Activated T-helper 1 cell treated with Interleukin-2 at 50 U/mL for 16 hours (primary cell): ENCODE measurements at places on chromosomes 13 and 19.
A peak's percentile ranks its signal among the peaks of the same experiment; 100 is the strongest.

- DNase-seq, result no peak
These were observed 8.3 kb downstream of the ZNF160 start for GRCh38 chr19:53094754-53095575.

GRCh38 chr13:30837227-30838159 is 68.6 kb upstream of the MEDAG start:
- DNase-seq, result no peak

GRCh38 chr13:76853481-76853880 is 32.7 kb downstream of the KCTD12 start:
- DNase-seq, result no peak

- DNase-seq, result no peak
These were observed 23.9 kb upstream of the CXCL17 start for GRCh38 chr19:42466521-42467182.

GRCh38 chr13:21957833-21958232 is 287.0 kb downstream of the FGF9 start:
- no peak for DNase-seq

- no peak for DNase-seq
These were observed at the start of gene KCTD15 for GRCh38 chr19:33796164-33796875. Gene KCTD15 (plus strand): TSS chr19:33796870. CDS start chr19:33800455, 3,585 bp downstream.

GRCh38 chr13:47774671-47774994 is 226.4 kb downstream of the SUCLA2 start:
- DNase-seq, result no peak

DNA sequence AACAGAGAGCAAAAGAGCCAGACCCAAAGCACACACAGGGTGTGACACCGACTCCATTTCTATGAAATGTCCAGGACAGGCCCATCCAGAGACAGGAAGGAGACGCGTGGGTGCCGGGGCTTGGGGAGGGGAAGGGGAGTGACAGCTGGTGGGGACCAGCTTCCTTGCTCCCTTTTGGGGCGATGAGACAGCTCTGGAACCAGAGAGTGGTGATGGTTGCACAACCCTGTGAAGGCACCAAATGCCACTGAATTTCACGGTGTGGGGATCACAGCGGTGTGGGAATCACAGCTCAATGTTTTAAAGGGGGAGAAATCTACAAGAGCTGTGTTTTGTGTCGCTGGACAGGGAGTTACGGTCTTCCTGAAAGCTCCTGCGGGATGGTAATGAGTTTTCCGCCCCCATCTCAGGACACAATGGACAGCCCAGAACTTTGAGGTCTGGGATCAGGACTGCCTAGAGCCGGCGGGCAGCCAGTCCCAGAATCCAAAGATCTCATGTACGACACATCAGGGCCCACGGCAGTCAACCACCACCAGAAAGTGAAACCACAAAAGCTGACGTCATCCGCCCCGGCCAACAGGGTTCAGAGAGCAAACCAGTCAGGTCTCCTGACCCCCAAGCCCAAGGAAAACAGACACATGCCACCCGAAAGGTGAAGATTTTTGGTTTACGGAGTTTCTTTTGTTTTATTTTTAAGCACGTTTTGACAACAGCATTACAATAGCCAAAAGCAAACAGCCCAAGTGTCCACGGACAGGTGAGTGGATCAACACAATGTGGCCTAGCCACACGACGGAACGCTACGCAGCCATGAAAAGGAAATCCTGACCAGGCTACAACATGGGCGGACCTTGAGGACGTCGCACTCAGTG is 7.3 kb downstream of the SGTA start:
- DNase-seq, result peak; percentile 31

DNA sequence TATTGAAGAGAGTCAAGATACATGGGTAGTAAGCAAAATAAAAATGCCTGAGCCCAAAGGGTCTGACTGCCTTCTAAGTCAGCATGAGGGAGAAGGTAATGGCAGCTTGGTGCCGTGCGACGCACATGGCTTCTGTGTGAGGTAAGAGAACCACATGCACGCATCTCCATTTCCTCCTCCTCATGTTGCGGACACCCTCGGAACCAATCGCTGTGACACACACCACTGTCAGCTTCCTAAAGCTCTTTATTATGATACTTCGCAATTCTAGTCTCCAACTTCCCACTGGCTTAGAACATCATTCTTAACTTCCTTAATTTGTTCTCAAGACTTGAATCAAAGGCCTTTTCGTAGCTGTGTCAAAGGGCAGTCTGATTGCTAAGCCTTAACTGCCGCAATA is 170.1 kb downstream of the OXGR1 start:
- DNase-seq, result no peak

GRCh38 chr13:90526711-90527110 is 820.8 kb upstream of the MIR17HG start:
- DNase-seq, result no peak

GRCh38 chr13:101623470-101624209 is 171.2 kb downstream of the ITGBL1 start:
- no peak for DNase-seq

DNA sequence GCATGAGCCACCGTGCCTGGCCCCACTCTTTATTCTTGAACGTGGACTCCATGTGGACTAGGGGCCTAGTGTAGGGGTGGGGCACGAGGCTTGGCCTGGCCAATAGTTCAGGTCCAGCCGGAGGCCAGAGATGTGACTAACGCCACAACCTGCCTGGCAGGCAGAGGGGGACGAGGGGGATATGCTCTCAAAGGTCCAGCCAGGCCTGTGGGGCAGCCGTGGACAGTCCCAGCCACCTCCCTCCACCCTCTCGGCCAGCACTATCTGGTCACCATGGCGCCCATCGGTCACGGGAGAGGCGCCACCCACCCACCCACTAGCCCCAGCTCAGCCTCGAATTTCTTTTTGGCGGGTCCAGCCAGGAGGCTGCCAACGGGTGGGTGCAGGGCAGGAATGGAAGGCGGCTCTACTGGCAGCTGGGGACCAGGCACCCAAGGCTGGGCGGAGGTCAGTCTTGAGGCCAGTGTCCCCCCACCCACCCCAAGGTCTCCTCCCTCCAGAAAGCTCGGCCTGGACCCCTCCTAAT is 2.2 kb upstream of the CERS1 start:
- DNase-seq, result no peak

- DNase-seq, result no peak
These were observed 188.9 kb downstream of the ZIC5 start for GRCh38 chr13:99782669-99783068.

DNA sequence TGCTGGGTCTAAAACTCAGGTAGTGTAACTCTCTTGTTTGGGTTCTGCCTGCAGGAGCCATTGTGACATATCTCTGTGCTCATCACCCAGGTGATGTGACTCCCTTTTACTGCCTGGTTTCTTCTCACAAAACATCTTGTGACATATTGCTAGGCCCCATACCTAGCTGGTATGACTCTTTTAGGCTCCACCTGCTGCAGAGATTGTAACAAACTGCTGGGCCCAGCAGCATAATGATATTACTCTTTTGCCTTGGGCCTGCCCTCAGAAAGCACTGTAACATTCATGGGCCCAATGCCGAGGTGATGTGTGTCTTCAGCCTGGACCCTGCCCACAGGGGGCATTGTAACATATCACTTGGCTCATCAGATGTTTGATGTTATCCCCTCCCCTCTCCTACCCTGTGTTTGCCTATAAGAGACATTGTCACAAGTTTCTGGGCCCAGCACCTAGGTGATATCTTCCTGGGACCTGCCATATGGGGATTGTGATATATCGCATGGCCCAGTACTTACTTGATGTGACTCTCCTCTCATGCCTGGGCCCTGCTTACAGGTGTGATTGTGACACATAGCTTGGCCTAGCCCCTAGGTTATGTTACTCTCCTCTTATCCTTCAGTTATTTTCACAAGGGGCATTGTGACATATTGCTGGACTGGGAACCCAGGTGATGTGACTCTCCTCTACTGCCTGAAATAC is 18.0 kb upstream of the ZNF681 start:
- no peak for DNase-seq

GRCh38 chr19:17335575-17335974 is 920 bp upstream of the ANO8 start:
- no peak for DNase-seq

DNA sequence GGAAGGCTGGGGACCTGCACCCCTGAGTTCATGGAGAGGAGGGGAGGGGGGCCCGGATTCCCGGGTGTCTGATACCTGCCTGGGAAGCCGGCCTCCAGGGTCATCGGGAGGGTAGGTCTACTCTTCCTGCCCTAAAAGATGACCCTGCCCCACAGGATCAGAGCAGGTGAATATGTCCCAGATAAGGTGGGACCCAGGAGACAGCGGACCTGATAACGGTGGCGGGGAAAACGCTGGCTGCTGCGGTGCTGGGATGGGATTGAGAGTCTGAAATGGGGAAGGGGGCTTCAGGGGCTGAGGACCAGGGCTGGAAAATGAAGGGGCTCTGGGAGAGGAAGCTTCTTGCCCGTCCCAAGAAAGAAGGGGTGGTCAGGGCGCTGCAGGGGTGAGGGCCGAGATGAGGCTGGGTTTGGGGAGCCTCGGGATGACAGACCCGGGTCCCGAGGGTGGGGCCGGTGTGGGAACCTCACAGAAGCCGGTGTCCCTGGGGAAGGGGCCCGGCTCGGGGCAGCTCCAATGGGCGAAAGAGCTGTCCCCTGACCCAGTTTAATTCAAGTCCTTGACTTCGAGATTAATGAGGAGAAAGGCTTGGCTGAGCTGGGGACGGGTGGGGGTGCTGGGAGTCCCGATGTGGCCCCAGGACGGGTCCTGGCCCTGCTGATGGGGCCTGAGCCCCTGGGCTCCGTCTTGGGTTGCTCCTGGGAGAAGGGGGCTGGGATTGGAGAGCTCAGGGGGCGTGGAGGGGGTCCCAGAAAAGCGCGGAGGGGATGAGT is 823 bp downstream of the TTYH1 start:
- no peak for DNase-seq

DNA sequence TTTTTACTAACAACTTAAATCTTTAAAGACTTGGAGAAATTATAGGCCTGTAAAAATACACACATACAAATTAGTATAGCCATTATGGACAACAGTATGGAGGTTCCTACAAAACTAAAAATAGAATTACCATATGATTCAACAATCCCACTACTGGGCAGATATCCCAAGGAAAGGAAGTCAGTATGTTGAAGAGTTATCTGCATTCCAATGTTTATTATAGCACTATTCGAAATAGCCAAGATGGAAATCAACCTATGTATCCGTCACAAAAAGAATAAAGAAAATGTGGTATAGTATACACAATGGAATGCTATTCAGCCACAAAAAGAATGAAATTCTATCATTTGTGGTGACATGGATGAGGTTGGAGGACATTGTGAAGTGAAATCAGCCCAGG is 37.2 kb downstream of the SLITRK1 start:
- DNase-seq, result no peak

GRCh38 chr13:109454167-109454917 is 332.0 kb downstream of the IRS2 start:
- no peak for DNase-seq

- no peak for DNase-seq
These were observed 2062.1 kb downstream of the PCDH9 start for GRCh38 chr13:65168026-65168425.

GRCh38 chr19:35644987-35645679 is 3.0 kb upstream of the COX6B1 start:
- peak; percentile 48 for DNase-seq

GRCh38 chr13:36668316-36668715 is 5.5 kb upstream of the SERTM1 start:
- DNase-seq, result no peak

- DNase-seq, result no peak
These were observed 187.2 kb upstream of the SOX1 start for GRCh38 chr13:111879719-111880118.

- DNase-seq, result no peak
These were observed 67.9 kb downstream of the NDFIP2 start for GRCh38 chr13:79548902-79549301.

- DNase-seq, result no peak
These were observed 39.9 kb downstream of the ZNF611 start for GRCh38 chr19:52694921-52695320.

DNA sequence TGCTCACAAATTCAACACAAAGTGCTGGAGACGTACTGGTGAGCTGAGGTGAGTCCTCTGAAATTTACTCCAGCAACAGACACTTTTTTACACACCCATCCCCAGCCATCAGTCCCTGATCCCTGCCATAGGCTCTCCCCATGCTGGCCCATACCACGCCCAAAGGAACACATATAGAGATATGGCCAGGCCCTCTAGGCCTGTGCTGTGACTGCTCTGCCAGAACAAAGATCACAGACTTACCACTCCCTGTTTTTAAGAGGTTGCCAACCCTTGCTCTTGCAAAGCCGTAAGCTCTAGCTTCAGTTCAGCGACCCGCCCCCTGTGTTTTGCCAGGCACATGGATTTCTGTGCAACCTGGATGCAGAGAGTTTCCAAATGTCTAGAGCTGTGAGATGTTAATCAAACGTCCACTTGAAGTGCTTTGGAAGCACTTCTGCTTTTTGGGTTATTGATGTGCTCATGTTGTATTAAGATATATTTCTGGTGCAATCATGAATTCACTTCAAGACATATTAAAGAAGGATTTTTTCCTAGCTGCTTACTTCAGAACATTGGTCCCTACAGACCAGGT is 59.7 kb downstream of the DLEU7 start:
- no peak for DNase-seq

GRCh38 chr13:43041369-43041921 is 18.1 kb downstream of the DNAJC15 start:
- DNase-seq, result no peak

DNA sequence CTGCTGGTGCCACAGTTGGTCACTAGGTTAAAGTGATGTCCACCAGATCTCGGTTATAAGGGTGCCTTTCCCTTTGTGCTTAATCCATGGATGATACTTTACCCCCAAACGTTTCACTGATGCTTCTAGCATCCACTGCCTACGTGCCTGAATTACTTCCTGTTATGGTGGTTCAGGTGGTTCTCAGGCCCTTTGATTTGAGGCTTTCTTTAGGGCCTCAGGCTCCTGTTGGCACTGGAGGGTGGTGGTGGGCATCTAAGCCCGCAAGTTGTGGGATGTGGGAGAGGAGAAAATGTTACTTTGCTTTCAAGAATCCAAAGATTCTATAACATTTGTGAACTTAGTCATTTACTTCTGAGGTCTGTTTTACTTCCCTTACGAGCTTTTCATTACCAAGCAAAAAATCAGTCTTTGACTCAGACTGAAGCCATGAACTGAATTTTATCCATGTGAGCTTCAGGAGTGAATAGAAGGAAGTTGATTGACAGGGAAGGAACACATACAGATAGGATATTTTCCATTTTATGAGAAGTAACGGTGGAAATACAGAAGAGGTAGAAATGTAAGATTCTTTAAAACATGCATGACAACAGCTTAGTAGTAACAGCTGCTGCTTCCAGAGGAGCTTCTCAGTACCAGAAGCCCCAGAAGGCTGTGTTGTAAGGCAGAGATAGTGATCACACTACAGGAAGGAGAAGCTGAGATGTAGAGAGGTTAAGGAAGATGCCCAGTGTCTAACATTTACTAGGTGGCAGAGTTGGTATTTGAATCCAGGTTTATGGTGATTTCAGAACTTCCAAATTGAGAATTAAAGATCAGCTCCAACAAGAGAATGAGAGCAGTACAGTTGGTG is 65.0 kb downstream of the ARHGEF7 start:
- no peak for DNase-seq
